ENCODE measurements at places on chromosomes 7 and 10. TPM values are rescaled to one million over a fixed set of nuclear protein-coding genes. Genes with fewer than 3 reads are reported as not detected.

- H3K4me3 ChIP-seq, result peak overlapping the region; percentile 95
- DNase-seq, result peak; percentile 42
- peak overlapping the region; percentile 88 for H3K27ac ChIP-seq
- peaks cover 4% of the 10 kb centered on the region for H3K27me3 ChIP-seq
- peaks cover 62% of the 10 kb centered on the region for H3K4me1 ChIP-seq
Measured at GRCh38 chr7:39950473-39951225, 593 bp downstream of the CDK13 start.

GRCh38 chr7:31302356-31302755 lies 38.2 kb downstream of the NEUROD6 start:
- no peaks in the 10 kb centered on the region for H3K36me3 ChIP-seq
- no peaks in the 10 kb centered on the region for H3K27me3 ChIP-seq
- H3K4me3 ChIP-seq, result no peak overlapping the region
- DNase-seq, result no peak

The LIPK gene
- not detected for total RNA-seq

DNA sequence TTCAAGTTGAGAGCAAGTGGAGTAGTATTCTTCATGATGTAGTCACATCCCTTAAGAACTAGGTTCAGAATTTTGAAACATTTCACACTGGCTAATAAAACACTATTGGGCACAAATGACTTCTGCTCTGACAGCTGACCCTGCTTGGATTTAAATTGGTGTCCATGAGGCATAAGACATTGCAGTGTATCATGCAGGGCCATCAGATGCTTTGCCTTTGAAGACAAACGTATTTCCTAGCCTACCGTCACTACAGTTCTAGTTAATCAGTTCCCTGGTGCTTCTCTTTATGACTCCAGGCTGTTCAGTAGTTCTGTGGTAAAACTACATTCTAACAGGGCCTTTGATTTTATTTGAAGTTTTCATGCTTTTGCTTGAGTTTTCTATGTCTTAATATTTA lies 168.5 kb upstream of the ZNF804B start:
- no peak for DNase-seq
- H3K36me3 ChIP-seq, result no peaks in the 10 kb centered on the region
- no peaks in the 10 kb centered on the region for H3K27me3 ChIP-seq
- no peak overlapping the region for H3K4me3 ChIP-seq

GRCh38 chr10:69948261-69948660 lies 104.4 kb upstream of the MACROH2A2 start:
- no peaks in the 10 kb centered on the region for H3K36me3 ChIP-seq
- H3K27me3 ChIP-seq, result peaks cover 2% of the 10 kb centered on the region
- no peak for DNase-seq
- no peak overlapping the region for H3K27ac ChIP-seq
- H3K4me3 ChIP-seq, result no peak overlapping the region
- H3K4me1 ChIP-seq, result no peaks in the 10 kb centered on the region

- no peak for DNase-seq
- no peak overlapping the region for H3K27ac ChIP-seq
- H3K36me3 ChIP-seq, result peaks cover 2% of the 10 kb centered on the region
- H3K27me3 ChIP-seq, result no peaks in the 10 kb centered on the region
Measured at GRCh38 chr7:129341212-129341611, 93.0 kb upstream of the STRIP2 start.

DNA sequence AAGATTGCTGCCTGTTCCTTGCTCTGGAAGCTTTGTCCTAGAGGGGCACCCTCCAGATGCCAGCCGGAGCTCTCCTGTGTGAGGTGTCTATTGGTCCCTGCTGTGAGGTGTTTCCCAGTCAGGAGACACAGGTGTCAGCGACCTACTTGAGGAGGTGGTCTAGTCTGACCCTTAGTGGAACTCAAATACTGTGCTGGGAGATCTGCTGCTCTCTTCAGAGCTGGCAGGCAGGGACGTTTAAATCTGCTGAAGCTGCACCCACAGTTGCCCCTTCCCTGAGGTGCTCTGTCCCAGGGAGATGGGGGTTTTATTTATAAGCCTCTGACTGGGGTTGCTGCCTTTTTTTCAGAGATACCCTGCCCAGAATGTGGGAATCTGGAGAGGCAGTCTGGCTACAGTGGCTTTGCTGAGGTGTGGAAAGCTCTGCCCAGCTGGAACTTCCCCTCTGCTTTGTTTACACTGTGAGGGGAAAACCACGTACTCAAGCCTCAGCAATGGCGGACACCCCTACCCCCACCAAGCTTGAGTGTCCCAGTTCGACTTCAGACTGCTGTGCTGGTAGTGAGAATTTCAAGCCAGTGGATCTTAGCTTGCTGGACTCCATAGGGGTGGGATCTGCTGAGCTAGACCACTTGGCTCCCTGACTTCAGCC lies 119.2 kb downstream of the PPP1R9A start:
- no peak overlapping the region for H3K27ac ChIP-seq
- DNase-seq, result no peak
- no peaks in the 10 kb centered on the region for H3K36me3 ChIP-seq
- H3K4me3 ChIP-seq, result no peak overlapping the region
- no peaks in the 10 kb centered on the region for H3K4me1 ChIP-seq
- no peaks in the 10 kb centered on the region for H3K27me3 ChIP-seq

- DNase-seq, result no peak
- no peak overlapping the region for H3K27ac ChIP-seq
- H3K36me3 ChIP-seq, result no peaks in the 10 kb centered on the region
- H3K27me3 ChIP-seq, result peaks cover 5% of the 10 kb centered on the region
- H3K4me1 ChIP-seq, result no peaks in the 10 kb centered on the region
Measured at GRCh38 chr7:27430105-27430504, 187.5 kb downstream of the EVX1 start.

- H3K27ac ChIP-seq, result no peak overlapping the region
- DNase-seq, result no peak
- H3K36me3 ChIP-seq, result peaks cover 6% of the 10 kb centered on the region
- H3K27me3 ChIP-seq, result no peaks in the 10 kb centered on the region
- no peak overlapping the region for H3K4me3 ChIP-seq
Measured at GRCh38 chr10:31702954-31703353, 225.7 kb downstream of the ARHGAP12 start.

The POLR2J2 gene
- 21.5 TPM for total RNA-seq

The PRXL2A gene
- 11.9 TPM for total RNA-seq

GRCh38 chr10:29081951-29082685 lies 206.8 kb upstream of the LYZL1 start:
- H3K4me3 ChIP-seq, result no peak overlapping the region
- H3K4me1 ChIP-seq, result no peaks in the 10 kb centered on the region
- DNase-seq, result no peak
- peaks cover 2% of the 10 kb centered on the region for H3K27me3 ChIP-seq
- no peaks in the 10 kb centered on the region for H3K36me3 ChIP-seq
- H3K27ac ChIP-seq, result no peak overlapping the region

The AP1S1 gene
- total RNA-seq, result 45.7 TPM

- H3K27me3 ChIP-seq, result peaks cover 9% of the 10 kb centered on the region
- no peak overlapping the region for H3K27ac ChIP-seq
- peaks cover 35% of the 10 kb centered on the region for H3K4me1 ChIP-seq
- DNase-seq, result no peak
- no peak overlapping the region for H3K4me3 ChIP-seq
- peaks cover 4% of the 10 kb centered on the region for H3K36me3 ChIP-seq
Measured at GRCh38 chr10:62862447-62862846, 46.3 kb upstream of the EGR2 start.

GRCh38 chr7:85882335-85882734 lies 695.5 kb upstream of the SEMA3D start:
- H3K4me1 ChIP-seq, result no peaks in the 10 kb centered on the region
- no peak overlapping the region for H3K27ac ChIP-seq
- H3K36me3 ChIP-seq, result no peaks in the 10 kb centered on the region
- no peaks in the 10 kb centered on the region for H3K27me3 ChIP-seq

DNA sequence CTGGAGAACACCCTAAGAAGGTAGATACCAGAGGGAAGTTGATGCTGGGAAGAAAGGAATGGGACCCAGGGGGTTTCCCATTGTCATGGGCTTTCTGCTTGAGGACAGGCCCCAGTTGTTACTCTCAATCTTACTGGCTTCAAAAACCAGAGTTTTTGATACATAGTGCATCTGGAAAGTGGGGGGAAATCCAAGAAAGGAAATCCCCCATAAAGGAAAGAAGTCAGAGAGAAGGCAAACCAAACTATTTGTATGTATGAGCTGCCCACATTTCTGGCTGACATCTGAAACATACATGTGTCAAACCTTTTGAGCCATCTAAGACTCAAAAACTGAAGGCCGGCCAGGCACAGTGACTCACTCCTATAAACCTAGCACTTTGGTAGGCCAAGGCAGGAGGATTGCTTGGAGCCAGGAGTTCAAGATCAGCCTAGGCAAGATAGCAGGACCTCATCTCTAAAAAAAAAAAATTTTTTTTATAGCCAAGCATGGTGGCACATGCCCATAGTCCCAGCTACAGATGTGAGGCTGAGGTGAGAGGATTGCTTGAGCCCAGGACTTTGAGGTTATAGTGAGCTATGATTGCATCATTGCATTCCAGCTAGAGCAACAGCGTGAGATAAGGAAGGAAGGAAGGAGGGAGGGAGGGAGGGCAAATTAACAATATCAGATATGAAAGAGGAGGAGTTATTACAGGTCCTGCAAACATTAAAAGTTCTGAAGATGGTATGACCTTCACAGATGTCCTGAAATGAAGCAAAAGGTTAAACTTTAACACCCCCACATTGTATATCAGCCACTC lies 6.7 kb upstream of the COA1 start:
- no peak overlapping the region for H3K4me3 ChIP-seq
- no peak for DNase-seq
- H3K27me3 ChIP-seq, result peaks cover 3% of the 10 kb centered on the region

DNA sequence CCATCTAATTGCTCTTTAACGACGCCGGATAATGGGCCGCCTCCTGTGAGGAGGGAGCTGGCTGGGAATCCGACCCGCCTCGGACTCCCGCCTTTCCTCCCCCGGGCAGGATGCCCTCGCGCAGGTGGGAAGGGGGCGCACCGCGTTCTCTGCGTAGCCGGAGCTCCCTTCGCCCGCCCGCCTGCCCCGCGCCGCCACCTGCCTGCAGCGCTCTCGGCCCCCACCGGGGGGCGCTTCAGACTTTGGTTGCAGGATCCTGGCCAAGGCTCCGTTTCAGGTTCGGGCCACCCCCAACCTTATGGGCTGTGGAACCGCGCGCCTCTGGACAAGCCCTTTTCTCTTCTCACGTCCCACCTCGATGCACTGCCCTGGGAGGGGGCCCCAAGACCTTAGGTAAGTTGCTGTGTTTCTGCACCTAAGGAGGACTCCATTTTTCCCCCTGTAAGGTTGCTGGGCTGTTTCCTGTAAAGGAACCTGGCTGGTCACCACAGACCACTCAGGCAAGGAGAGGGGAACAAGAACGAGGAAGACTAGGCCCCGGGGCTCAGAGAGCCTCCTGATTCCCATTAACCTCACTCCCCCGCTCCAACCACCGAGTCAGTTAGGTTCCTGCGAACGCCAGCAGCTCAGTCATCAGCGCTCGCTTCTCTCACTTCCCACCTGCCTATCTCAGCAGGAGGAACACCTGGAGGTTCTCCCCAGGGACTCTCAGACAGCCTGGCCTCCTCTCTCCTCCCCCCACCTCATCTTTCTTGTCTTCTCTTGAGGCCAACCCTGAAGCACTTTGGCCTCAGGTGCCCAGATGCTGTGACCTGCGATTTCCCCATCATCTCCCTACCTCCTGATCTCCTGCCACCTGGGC lies 11.3 kb upstream of the KAZALD1 start:
- H3K27me3 ChIP-seq, result peaks cover 46% of the 10 kb centered on the region
- peak overlapping the region; percentile 54 for H3K4me3 ChIP-seq
- peaks cover 9% of the 10 kb centered on the region for H3K36me3 ChIP-seq
- DNase-seq, result peak; percentile 76
- peaks cover 13% of the 10 kb centered on the region for H3K4me1 ChIP-seq

GRCh38 chr10:60760711-60761210 lies 17.5 kb upstream of the CDK1 start:
- DNase-seq, result no peak
- H3K27me3 ChIP-seq, result peaks cover 4% of the 10 kb centered on the region
- H3K4me3 ChIP-seq, result no peak overlapping the region

- no peak overlapping the region for H3K27ac ChIP-seq
- no peaks in the 10 kb centered on the region for H3K27me3 ChIP-seq
- no peaks in the 10 kb centered on the region for H3K36me3 ChIP-seq
- no peaks in the 10 kb centered on the region for H3K4me1 ChIP-seq
- H3K4me3 ChIP-seq, result no peak overlapping the region
Measured at GRCh38 chr10:19974554-19974953, 158.3 kb downstream of the PLXDC2 start.

DNA sequence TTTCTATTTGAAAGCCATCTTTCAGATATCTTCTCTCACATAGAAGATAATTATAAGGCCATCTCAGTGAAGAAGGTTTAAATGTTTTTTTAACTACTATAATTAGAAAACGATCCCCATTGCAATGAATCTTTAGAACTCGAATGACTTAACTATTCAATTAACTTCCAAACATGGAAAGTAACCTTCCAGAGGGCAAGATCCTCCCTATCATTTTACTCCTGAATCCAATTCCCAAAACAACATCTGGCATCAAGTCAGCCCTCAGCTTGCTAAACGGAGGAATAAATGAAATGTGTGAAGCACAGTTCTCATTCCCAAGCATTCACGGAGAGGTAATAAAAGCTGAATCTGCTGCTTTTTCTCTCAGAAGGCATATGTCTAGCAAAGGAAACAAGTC lies 293.4 kb downstream of the PLXDC2 start:
- H3K36me3 ChIP-seq, result no peaks in the 10 kb centered on the region
- H3K4me3 ChIP-seq, result no peak overlapping the region
- no peak overlapping the region for H3K27ac ChIP-seq

The PRPS1L1 gene
- total RNA-seq, result not detected

GRCh38 chr10:52212802-52213201 lies 101.3 kb upstream of the DKK1 start:
- no peak overlapping the region for H3K27ac ChIP-seq
- H3K27me3 ChIP-seq, result peaks cover 3% of the 10 kb centered on the region
- H3K4me3 ChIP-seq, result no peak overlapping the region
- H3K4me1 ChIP-seq, result no peaks in the 10 kb centered on the region
- H3K36me3 ChIP-seq, result no peaks in the 10 kb centered on the region

- no peaks in the 10 kb centered on the region for H3K4me1 ChIP-seq
- H3K27ac ChIP-seq, result no peak overlapping the region
- peaks cover 15% of the 10 kb centered on the region for H3K27me3 ChIP-seq
- no peak overlapping the region for H3K4me3 ChIP-seq
- no peak for DNase-seq
Measured at GRCh38 chr10:103562383-103562782, 68.9 kb downstream of the NEURL1 start.

DNA sequence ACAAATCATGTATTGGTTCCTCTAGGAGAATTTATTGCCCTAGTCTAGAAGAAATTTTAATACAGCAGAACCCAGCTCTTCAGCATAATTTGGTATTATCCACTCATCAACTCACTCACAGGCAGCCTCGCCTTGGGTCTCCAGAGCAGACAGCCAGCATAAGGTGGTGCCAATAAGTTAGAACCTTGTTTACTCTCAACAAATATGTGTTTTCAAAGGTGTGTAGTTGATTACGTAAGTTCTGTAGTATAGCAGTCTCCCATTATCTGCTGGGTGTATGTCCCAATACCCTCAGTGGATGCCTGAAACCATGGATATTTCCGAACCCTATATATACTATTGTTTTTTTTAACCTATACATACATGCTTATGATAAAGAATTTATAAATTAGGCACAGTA lies 522.5 kb upstream of the LRRN3 start:
- H3K4me1 ChIP-seq, result no peaks in the 10 kb centered on the region
- DNase-seq, result no peak
- H3K4me3 ChIP-seq, result no peak overlapping the region
- H3K27ac ChIP-seq, result no peak overlapping the region
- no peaks in the 10 kb centered on the region for H3K36me3 ChIP-seq

The BAZ1B gene
- total RNA-seq, result 111 TPM

Measured in activated T-helper 1 cell treated with anti-CD3 and anti-CD28 coated beads, Interleukin-12 subunit alpha, Interleukin-12 subunit beta, Interleukin-2, Interleukin-4 antibody, amounts not matched to agents 30 ng/mL and 10 ng/mL and 1 ng/mL, durations not matched to agents 14 hours and 24 hours and 36 hours (primary cell).